ENCODE measurements at places on chromosomes 1 and 21.

- DNase-seq = no peak
Observed at GRCh38 chr1:180816132-180816531, 96.6 kb upstream of the KIAA1614 start.

DNA sequence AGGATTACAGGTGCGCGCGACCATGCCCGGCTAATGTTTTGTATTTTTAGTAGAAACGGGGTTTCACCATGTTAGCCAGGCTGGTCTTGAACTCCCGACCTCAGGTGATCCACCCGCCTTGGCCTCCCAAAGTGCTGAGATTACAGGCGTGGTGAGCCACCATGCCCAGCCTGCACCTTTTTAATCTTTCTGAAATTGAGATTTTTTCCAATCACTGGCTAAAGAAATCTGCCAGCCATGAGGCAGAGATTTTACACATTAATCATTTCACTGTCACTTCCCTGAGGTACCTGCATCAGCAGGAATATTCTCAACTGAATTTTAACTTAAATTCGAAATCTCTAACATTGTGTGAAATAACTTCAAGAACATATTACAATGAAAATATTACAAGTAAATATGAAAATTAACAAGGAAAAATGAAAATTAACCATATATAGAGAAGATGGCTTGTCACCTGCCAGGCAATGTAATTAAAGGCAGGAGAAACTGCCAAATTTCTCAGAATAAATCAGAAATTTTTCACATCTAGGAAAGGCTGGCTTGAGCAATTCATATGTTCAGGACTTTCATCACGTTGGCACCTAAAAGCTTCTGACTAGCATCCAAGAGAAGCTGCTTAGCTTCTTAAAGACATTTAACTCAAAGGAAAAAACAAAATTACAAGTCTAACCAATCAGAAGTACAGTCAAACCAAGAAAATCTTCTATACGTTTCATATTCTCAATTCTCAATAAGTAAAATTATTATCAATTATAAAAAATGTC, 5.9 kb downstream of the ANKRD13C start:
- no peak for DNase-seq

GRCh38 chr1:3780901-3781300, 8.4 kb downstream of the SMIM1 start:
- no peak for DNase-seq

GRCh38 chr1:17914987-17915386, 159.9 kb downstream of the ACTL8 start:
- DNase-seq = no peak

- no peak for DNase-seq
Observed at GRCh38 chr1:218495931-218496330, 150.8 kb downstream of the TGFB2 start.

DNA sequence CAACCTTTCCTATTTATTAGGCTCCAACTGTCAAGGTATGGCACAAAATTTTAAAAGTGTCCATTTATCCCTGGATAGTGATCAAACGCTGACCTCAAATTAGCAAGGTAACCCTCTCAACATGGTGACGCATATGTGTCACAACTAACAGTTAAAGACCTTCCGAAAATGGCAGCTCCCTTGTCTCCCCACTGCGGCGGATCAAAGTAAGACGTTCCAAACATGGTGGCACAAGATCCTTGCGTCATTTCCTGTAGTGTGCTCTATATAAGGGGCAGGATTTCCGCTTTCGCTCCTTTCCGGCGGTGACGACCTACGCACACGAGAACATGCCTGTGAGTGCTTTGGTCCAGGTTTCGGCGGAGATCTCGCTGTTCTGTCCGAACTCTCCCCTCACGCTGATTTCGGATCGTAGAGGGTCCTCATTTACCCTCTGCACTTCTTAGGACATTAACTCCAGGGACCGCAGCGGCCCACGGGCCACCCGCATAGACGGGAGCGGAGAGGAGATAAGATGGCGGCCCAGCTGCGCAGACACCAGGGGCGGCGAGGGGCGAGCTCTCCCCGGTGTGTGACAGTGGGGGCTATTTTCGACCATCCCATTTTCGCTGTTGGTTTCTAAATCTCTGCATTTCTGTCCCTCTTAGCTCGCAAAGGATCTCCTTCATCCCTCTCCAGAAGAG, at the start of gene RPS27:
Gene RPS27 (plus strand): TSS at position 295 of the 683 bp plus-strand sequence. CDS start 35 bp downstream, at position 330.
- DNase-seq = peak; percentile 95

DNA sequence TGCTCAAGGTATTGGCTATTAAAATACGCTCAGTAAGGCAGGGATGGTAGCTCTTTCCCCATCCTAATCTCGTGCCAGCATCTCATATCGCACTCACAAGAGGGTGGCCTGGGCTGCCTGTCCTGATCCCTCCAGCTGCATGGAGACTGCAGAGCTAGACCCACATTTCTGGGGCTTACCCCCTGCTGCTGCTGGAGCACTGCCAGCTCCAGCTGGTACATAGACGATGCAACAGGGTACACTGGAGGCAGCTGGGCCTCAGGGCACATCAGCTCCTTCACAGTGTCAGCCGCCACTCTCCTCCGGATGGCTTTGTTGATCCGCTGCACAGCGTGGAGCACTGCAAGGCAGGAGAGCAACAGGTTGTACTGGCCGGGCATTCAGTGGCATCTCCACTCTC, 16.0 kb downstream of the IQGAP3 start:
- no peak for DNase-seq

DNA sequence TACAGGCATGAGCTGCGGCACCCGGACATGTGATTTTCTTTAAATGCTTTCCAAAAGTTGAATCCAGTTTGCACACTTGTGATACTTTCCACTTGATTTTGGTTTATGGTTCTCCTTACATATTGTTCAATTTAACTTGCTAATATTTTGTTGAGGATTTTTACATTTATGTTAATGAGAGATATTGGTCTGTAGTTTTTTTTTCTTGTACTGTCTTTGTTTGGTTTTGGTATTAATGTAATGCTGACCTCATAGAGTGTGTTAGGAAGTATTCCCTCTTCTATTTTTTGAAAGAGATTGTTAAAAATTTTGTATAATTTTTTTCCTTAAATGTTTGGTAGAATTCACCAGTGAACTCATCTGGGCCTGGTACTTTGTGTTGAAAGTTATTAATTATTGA, 34.6 kb upstream of the LPGAT1 start:
- DNase-seq = no peak

- DNase-seq = no peak
Observed at GRCh38 chr1:154808909-154809262, 61.2 kb downstream of the KCNN3 start.

DNA sequence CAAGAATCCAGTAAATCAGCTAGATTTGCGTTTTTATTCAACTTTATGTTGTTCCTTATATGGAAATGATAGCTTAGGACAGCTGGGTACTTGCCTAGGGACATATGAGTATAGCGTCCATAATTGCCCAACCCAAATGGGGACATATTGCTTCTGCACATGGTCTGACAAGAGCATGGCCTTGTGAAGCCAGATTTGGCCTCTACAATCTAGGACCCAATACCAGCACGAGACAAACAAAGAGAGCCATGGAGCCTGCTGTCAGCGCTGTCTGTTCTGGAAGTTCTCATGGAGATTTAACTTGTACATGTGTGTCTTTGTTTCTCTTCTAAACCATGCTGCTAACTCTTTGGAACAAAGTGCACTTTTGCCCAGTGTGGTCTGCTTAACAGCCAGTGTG, 240.0 kb upstream of the CAMK1G start:
- no peak for DNase-seq

DNA sequence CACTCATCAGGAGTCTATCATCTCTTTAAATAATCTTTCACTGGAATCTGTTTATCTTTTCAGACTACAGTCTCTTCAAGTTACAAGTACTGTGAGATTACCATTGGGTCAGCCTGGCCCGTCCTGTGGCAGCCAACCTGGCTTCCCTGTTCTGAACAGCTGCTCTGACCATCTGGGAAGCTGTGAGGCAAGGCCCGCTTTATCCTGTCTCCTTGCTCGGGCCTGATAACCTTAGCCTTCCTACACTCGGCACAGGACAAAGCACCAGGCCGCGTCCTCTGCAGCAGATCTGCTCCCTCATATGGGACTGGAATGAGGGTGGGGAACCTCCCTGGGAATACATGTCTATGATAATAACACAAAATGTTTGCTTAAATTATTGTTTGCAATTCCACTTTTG, 113.3 kb downstream of the PTPN14 start:
- DNase-seq = no peak

GRCh38 chr1:28950006-28950405, 35.6 kb downstream of the EPB41 start:
- no peak for DNase-seq

DNA sequence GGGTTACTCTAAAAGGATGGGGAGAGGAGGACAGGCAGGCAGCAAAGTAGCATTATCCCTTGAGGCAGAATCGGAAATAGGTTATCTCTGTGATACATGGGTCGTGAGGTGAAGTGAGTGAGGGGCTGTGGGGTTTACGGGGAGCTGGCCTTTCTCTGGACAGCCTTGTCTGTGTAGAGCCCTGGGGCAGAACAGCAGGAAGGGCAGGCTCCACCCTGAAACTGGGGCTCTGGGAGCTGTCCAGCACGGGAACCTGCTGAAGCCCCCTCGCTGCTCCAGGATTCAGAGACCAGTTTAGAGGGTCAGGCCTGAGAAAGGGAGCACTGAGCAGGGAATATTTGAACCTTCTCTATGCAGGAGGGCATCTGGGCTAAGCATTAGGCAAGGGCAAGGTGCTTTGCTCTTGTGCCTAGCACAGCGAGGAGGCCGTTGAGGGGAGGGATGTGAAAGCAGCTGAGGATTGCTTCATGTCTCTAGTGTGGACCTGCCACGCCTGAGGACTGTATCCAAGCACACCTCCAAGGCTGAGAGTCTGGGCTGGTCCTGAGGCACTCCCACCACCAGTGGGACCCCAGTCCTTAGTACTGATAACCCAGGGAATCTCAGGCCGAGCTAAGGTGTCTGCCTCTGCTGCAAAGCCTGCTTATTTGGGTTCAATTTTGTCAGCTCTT, 55.8 kb downstream of the NAV1 start:
- peak; percentile 53 for DNase-seq

- DNase-seq = no peak
Observed at GRCh38 chr1:113811156-113811887, 954 bp downstream of the RSBN1 start.

DNA sequence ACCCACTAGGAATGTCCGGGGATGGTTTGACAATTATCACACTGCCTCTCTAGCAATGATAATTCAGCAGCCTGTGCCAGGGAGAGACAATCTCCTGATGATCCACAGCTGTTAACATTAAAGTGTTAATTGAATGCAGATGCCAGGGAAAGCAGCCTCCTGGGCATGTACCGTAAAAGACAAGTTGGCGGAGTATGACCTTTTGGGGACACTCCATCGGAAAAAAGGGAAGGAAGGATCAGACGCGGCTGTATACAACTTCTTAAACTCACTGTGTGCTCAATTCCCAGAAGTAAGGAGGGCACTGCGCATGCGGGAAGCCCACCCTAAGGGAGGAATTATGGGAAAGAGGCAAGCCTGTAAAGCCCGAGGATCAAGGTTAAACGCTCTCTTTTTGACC, 62.6 kb downstream of the MAP3K7CL start:
- DNase-seq = no peak

GRCh38 chr1:236150986-236151385, 8.6 kb downstream of the GPR137B start:
- no peak for DNase-seq

GRCh38 chr1:154669464-154670282, 61.7 kb upstream of the ADAR start:
- peak; percentile 70 for DNase-seq

DNA sequence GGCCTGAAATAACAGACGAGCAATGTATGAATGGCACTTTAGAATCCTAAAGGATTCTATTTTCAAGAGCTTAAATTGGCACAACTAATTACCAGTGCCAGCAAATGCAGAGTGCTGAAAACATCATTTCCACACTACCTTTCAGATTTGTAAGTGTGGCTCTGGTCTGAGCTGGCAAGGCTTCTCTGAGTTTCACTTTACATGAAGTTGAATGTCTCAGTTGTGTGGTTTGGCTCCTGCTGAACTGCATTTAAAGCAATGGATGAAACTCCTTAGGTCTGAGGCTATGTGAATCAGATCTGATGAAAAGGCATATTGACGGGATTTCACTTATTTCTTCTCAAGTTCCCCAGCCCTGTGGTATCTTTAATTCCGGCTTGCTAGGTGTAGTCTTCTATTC, 114.8 kb upstream of the PTGFR start:
- DNase-seq = peak; percentile 4

DNA sequence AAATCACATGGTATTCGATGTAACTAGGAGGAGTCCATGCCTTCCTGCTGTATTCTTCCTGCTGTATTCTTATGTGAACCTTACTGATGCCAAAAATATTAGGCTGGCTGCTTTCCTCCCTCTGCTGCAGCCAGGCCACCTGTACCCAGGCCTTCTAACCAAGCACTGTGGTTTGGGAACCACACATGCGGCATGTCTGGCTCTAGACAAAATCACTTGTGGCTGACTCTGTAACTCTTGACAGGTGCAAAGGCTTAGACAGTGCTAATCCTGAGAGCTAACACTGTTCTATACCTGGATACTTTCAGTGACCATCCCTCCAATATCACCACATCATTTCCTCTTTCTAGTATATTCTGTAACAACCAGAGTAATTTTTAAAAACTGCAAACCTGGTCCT, 67.7 kb downstream of the PCP4 start:
- no peak for DNase-seq

DNA sequence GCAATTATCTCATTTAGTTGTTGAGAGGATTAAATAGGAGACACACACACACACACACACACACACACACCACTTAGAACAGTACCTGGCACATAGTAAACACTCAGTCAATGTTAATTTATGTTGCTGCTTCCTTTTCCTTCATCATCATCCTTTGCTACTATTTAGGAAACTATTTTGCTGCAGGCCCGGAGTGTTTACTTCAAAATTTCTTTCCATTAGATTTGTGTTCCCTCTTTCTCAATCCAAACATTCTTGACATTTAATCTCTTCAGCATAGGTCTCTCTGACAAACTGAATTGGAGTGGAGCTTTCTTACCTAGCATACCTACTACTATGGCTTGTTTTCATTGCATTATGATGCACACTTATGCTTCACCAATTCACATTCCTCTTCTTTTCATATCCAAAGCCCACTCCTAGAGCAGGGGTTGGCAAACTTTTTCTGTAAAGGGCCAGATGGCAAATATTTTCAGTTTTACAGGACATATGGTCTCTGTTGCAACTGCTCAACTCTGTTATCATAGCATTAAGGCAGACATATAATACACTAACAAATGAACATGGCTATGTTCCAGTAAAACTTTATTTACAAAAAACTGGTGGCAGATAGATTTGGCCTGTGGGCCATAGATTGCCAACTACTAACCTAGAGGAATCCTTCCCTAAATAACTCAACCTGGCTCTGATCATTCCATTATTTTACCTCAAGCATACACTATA, 49.5 kb downstream of the SCMH1 start:
- DNase-seq = no peak

GRCh38 chr1:64505944-64506655, 36.2 kb downstream of the CACHD1 start:
- no peak for DNase-seq
